ENCODE measurements at places on chromosomes 4 and X.

- DNase-seq, result no peak
Measured at GRCh38 chr4:189826657-189827056, 114.0 kb upstream of the FRG1 start.

DNA sequence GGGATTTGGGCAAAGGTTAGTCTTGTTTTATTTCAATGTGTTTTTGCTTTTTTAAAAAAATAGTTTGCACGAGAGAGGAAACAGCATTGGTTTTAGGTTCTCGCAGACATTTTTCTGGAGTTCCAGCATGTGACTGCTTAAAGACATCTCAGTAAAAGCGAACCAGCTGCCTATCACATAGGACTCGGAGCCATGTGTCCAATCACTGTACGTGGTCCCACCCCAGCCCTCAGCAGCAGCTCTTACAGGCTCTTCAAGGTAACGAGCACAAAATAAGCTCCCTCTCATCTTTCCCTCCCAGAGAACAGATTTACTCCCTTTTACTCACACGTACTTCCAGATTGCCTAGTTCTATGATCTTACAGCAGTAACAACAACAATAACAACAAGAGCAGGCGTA lies 68.7 kb downstream of the MCF2 start:
- DNase-seq, result no peak

DNA sequence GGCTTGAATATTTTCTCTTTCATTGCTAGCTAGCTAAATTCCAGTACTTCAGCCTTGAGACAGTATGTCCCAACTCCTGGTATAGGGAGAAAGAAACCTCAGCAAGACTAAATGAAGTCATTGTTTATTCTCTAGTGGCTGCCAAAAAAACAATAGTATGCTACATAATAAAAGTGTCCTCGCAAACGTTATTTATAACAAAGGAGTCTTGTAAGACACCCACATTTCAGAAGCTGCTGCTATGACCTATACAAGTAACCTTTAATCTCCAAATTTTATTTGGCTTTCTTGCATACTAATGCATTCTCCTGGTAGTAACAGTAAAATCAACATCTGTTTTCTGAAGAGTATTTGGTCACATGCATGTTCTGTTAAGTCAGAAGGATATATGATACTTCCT lies 28.8 kb downstream of the NEK1 start:
- peak; percentile 71 for DNase-seq

- no peak for DNase-seq
Measured at GRCh38 chr4:139275281-139275735, 4.7 kb downstream of the MGARP start.

DNA sequence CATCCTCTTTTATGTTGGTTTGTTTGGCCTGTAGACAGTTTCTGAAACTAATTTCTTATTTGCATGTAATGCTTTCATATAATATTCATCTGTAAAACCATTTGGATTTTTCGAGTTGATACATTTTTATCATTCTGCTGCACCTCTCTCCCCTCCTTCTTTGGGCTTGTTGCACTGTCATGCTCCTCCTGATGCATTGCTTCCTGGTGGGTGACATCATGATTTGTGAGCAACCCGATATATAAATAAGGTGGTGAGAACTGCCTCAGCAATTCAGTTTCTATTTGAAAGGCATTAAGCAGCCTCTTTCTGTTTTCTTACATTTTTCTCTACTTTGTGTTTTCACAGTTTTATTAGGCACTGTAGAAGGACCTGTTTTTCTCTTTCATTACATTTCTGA lies 515.7 kb downstream of the RPA4 start:
- peak; percentile 81 for DNase-seq

- DNase-seq, result peak; percentile 68
Measured at GRCh38 chrX:67604979-67605703, 61.3 kb downstream of the AR start.

- no peak for DNase-seq
Measured at GRCh38 chrX:5971300-5971699, 257.4 kb downstream of the NLGN4X start.

DNA sequence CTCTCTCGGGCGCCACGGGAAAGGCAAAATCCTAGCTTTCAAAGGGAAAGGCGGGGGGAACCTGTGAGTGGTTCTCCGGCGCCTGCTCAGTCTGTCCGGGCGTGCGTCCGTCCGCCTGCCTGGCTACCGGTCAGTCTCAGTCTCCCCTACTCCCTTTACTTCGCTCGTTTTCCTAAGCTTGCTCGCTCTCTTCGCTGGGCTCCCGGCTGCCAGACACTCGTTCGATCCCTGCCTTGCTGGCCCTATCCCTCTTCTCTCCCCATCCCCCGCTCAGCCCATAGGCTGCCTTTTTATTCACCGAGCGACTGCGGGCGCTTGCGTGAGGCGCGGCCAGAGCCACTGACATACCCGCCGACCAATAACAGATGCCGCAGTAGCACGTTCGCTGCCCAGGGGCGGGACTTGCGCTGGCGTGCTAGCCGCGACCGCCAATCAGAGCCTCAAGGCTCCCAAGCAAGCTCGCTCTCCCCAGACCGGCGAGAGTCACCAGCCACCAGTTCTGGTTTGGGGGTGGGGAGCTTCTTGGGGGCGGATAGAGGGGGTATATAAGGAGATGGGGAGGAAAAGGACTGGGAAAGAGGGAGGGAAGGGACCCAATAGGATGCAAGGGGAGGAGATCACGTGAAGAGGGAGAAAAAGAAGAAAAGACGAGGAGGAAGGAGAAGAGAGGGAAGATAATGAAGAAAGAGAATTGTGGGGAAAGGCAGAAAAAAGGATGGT lies 30.0 kb downstream of the ARHGEF9 start:
- DNase-seq, result peak; percentile 93

- peak; percentile 78 for DNase-seq
Measured at GRCh38 chrX:67780694-67781109, 236.9 kb downstream of the AR start.

GRCh38 chrX:84123585-84123984 lies 64.4 kb downstream of the RPS6KA6 start:
- DNase-seq, result no peak

DNA sequence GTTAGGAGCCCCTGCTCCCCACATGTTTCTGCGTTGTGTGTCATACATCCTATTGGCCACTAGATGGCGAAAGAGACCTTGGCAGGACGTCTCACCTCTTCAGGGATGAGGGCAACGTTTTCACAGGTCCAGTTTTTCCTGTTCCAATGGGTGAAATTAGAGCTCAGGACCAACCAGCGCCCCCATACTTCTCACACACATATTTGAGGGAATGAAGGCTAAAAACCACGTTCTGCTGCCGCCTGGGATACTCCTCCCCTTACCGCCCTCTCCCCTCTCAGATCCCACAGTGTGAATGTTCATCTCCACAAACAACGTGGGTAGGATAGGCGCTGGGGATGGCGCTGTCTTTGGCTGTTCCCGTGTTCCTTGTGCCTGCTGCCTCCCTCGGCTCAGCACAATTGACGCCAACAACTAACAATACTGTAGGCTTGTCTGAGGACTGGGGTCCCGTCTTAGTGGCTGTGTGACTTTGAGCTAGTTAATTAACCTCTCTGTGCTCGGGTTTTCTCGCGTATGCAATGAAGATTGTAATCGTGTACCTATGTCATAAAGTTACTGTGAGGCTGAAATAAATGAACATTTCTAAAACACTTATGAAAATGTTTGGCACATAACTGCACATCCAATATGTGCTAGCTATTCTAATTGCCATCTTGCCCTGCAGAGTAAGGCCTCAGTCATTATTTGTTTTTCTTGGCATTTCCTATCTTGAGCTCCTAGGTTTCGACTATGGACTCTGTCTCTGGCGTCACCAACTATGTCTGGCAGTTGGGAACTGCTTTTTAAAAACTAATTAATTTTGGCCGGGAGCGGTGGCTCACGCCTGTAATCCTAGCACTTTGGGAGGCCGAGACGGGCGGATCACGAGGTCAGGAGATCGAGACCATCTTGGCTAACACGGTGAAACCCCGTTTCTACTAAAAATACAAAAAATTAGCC lies 181.3 kb upstream of the STK26 start:
- peak; percentile 38 for DNase-seq

DNA sequence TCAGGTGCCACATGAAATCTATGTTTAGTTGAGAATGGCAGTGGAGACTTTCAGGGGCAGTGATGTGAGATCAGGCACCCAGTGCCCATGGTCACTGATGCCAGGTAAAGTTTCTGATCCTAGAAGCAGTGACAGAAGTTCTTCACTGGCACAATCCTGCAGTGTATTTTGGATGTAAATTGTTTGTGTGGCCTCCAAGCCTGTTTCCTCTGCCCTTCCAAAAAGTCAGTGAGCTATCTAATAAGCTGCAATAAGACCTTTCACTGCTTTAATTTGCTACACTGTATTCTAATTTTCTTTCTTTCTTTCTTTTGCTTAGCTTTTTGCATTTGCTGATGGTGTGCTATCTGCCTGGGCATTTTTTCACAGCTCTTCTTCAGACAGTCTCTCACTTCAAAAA lies 1348.6 kb downstream of the ADGRL3 start:
- no peak for DNase-seq

GRCh38 chr4:1646690-1647089 lies 37.4 kb downstream of the FAM53A start:
- no peak for DNase-seq

GRCh38 chr4:59565836-59566235 lies 1634.3 kb upstream of the ADGRL3 start:
- DNase-seq, result no peak

- no peak for DNase-seq
Measured at GRCh38 chr4:168794881-168795280, 215.2 kb downstream of the CBR4 start.

- peak; percentile 70 for DNase-seq
Measured at GRCh38 chr4:158255727-158256324, 45.5 kb downstream of the TMEM144 start.

- DNase-seq, result no peak
Measured at GRCh38 chrX:49067285-49068120, 6.3 kb downstream of the PRAF2 start.

DNA sequence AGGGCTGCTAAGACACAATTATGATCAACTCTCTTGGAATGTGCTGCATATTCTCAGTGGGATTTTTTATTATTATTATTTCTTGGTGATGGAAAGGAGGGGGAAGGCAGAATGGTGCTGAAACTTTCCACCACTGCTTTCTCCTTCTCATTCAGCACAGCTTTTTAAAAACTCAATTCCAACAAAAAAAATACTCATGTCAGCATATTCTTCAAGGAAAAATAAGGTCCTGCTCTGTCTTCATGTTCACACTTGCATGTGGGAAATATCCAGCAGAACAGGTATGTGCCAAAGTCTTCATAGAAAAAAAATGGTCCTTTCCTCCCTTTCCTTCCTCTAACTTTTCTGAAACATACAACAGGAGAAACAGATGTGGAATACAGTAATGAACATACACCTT lies 144.0 kb upstream of the ADAMTS3 start:
- DNase-seq, result no peak

DNA sequence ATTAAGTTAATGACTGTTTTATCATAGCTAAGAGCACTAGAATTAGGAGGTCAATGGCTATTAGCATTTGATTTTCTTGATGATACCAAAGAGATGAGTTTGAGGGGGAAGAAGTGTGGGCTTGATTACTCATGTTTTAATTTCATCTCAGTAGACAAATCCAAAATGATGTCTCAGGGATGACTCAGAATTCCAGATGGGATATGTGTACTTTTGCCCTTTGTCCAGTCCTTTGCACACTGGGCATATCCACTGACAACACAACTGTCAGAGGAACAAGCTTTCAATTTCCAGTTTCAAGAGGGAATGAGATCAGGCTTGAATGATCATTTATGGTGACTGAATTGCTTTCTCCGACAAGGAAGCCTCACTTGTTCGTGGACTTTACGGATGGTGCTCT lies 325.3 kb upstream of the FTHL17 start:
- peak; percentile 83 for DNase-seq

GRCh38 chrX:20571611-20572010 lies 304.9 kb upstream of the RPS6KA3 start:
- DNase-seq, result peak; percentile 2

DNA sequence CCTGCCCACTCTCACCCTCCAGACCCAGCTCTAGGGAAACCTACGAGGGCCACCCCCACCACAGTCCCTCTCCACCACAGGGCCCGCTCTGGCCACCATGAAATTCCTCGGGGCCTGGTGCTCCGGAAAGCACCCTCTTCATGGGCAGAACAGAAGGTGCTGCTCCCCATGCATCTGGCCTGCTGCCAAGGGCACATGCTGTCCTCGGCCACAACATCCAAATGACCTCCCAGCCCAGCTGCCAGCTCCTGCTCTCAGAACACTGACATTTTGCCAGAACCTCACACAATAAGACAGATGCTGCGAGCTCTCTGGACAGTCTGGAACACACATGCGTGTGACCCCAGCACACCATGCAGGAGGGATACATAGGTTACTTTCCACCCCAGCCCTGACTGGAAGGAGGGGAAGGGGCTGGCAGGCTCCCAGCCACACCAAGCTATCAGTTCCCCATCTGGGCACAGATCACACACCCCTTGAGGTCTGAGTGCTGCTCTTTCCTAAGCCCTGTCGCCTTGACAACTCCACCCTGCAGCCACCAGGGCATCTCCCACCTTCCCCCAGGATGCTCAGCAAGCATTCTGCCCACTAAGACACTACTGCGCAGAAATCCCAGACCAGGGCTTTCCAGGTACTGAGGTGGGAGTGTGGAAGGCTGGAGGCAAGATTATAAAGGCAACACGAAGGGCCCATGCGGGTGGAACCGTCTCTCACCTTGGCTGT lies 5.8 kb downstream of the CCNQ start:
- DNase-seq, result no peak
